NCI-H2227 treated with DMSO at 0.1 percent for 48 hours (cell line): ENCODE measurements at places on chromosomes 3 and 15.

DNA sequence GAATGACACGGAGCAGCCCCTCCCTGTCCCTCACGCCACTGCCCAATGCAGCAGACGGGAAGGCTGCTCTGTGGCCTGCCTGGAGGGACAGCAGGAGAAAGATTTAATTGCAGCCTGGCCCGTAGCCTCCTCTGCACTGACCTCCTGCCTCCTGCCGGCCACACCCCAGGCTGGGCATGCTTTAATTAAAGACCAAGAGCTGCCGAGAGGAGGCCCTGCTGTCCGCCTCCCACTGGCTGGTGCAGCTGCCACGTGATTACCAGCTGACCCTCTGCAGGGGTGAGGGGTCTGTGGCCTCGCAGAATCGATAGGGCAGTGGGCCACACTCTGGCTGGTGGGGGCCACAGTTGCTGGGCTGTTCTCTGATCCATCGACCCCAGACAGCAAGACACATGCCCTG lies 100.2 kb upstream of the PRR23E start:
- no peak for DNase-seq

DNA sequence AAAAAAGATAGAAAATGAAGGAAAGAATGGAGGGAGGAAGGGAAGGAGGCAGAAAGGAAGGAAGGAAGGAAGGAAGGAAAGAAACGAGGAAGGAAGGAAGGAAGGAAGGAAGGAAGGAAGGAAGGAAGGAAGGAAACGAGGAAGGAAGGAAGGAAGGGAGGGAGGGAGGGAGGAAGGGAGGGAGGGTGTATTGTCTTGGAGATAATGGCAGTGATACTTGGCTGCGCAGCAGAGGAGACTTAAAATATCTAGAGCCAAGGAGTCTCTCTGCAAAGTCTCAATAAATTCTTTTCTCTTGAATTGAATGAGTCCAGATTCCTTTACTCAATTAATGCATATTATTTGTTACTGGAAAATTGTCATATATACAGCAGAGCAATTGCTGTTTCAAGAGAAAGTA lies 1059.7 kb downstream of the ZPLD1 start:
- no peak for DNase-seq

GRCh38 chr3:123457841-123458240 lies 9.0 kb upstream of the ADCY5 start:
- no peak for DNase-seq

GRCh38 chr3:123876858-123877257 lies 7.3 kb downstream of the MYLK start:
- DNase-seq = no peak

GRCh38 chr3:193796089-193796488 lies 203.1 kb downstream of the OPA1 start:
- no peak for DNase-seq
